Right hindlimb (tissue), 1 donor: ENCODE measurements at places on chromosomes 4 and X.

GRCh38 chr4:70559924-70560323 is 32.1 kb upstream of the AMBN start:
- DNase-seq = no peak

DNA sequence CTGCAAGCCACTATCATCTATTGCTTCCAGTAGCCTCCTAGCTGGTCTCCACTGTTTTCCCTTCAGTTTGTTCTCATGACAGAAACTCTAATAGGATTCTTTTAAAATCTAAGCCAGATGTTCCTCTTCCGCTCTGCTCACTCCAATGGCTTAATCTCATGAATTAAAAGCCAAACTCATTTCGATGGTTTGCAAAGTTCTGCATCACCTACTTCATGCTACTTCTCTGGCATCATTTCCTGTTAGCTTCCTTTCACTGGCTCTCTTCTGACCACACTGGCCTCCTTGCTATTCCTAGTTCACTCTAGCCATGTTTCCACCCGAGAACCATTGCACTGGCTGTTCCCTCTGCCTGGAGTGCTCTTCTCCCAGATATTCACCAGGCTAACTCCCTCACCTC is 102.0 kb upstream of the LSM6 start:
- DNase-seq = no peak

DNA sequence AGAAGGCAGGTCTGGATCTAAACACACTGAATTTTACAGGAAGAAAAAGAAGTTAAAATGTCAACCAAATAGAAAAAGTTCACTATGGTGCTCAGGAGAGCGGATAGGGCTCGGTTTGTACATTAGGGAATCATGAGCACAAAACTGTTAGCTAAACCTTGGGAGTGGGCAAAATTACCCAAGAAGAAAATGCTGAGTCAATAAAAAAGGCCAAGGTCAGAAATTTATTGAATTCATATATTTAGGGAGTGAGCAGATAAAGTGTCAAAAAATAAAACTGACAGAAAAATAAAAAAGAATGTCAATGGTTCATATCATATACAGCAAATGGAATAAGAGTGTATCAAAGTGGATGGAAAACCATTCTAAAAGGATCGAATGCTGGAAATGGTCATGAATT is 452.5 kb upstream of the SMIM31 start:
- DNase-seq = no peak

GRCh38 chrX:9489234-9489633 is 24.4 kb downstream of the TBL1X start:
- no peak for DNase-seq

- no peak for DNase-seq
Observed at GRCh38 chr4:15303052-15303641, 124.7 kb upstream of the C1QTNF7 start.

DNA sequence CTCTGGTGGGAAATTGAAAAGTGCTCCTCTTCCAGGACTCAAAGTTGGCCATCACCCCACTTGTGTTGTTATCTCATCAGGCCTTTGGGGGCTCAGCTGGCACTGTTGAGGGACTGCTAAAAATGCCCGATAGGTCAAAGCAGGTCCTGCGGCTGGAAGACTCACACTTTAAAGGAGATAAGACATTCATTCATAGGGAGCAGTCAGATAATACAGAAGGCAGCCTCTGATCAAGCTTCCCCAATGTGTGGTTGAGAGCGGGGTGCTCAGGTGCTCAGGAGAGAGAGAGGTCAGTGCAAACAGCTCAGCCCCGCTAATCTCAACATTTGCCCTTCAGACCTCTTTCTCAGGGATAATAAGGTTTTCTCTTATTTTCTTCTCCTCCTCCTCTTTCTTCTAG is 70.3 kb downstream of the TMEM154 start:
- no peak for DNase-seq

DNA sequence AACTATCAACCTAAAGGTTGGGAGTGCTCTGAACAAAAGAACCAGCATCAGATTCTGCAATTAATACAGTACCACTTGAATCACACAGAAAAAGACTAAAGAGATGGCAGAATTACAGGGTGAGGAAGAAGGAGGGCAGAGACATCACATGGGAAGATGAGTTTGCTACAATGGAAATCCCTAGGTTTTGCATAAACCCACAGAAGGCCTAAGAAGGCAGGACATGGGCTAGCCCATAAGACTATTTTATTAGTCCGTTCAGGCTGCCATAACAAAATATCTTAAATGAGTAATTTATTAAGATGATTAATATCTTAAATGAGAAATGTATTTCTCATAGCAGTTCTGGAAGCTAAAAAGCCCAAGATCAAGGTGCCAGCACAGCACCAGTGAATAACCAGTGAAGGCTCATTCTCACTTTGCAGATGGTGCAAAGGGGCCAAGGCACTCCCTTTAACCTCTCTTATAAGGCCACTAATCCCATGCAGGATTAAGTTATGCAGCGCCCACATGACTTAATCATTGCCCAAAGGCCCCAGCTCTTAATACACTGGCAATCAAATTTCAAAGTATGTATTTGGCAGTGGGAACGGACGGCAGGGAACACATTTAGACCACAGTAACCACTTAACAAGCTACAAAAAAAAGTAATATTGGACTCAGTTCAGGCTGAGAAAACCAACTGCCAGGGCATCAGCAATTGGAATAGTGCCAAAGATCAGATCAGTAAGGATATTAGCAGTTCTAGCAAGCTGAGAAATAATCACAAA is 47.6 kb upstream of the NEUROG2 start:
- no peak for DNase-seq

DNA sequence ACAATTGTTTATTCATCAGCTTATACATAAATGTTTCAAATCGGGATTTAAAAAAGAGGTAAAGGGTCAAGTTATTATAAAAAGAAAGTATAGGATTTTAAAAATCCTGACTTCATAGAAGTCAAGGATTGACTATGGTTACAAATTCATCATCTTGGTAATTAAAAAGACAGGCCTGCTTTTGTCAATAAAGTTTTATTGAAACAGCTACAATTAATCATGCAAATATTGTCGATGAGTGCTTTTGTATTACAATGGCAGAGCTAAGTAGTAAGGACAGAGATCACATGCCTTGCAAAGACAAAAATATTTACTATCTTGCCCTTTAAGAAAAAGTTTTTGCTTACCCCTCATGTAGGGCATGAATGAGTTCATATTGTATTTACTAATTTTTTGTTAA is 595.4 kb downstream of the IL15 start:
- DNase-seq = no peak
